ENCODE measurements at places on chromosomes 11 and 22.
A peak's percentile ranks its signal among the peaks of the same experiment; 100 is the strongest.

DNA sequence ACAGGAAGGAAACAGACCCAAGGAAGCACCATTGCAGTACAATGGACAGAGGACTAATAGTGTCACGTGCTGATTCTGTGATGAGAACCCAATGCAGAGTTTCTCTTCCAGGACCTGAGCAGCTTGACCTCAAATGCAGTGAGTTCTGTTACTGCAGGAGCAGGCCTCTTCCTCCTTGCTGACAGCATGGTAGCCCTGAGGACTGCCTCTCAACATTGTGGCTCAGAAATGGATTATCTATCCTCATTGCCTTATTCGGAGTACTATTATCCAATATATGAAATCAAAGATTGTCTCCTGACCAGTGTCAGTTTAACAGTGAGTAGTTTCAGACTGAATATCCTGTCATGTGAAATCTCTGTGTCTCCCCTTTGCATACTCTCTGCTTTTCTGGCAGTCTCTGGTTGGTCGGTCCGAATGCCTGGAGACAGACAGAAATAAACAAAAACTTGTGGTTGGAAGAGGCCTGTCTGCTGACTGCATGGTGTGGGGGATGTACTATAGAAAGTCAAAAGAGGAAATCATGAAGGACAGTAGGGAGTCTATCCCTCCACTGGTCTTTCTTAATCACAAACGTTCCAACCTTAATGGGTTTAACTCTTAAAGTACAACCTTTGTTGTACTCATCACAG lies 6.9 kb upstream of the MS4A14 start:
- DNase-seq: no peak

DNA sequence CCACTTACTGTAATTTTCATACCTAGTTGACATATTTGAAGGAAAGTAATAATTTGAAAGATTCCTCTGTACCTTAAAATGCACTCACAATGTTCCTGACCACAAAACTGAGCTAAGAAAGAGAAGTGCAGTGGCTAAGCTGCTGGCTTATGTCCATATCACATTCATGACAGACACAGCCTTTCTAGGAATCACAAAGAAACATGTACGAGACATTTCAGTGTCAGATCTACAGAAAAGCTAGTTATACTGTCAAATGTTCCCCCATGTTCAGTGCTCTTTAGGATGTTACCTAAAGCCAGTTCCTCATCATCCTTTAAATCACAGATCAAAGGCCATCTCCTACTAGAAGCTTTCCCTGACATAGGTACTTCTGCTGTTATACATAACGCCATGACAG lies 142.2 kb upstream of the C11orf58 start:
- no peak for DNase-seq

DNA sequence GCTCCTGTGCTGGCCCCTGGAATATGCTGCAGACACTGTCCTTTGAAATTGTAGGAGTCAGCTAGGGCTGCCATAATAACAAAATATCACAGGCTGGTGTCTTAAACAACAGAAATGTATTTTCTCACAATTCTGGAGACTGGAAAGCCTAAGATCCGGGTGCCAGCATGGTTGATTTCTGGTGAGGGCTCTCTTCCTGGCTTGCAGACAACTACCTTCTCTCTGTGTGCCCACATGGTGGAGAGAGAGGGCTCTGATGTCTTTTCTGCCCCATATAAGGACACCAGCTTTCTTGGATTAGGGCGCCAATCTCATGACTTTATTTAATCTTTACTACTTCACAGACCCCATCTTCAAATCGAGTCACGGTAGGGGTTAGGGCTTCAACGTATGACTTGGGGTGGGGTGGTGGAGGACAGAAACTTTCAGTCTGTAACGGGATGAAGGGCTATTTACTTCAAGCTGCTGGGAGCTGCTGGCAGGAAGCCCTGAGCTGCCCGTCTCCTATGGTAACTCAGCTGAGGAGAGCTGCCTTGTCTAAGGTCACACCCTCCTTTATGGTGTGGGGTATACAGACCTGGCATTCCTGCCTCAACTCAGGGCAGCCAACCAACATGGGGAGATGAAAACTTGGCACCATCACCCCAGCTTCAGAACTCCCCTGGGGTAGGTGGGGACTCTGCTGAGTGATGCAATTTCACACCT lies 142.9 kb upstream of the ZBED5 start:
- DNase-seq: no peak

- no peak for DNase-seq
Observed at GRCh38 chr22:38760477-38761201, 4.8 kb upstream of the SUN2 start.

DNA sequence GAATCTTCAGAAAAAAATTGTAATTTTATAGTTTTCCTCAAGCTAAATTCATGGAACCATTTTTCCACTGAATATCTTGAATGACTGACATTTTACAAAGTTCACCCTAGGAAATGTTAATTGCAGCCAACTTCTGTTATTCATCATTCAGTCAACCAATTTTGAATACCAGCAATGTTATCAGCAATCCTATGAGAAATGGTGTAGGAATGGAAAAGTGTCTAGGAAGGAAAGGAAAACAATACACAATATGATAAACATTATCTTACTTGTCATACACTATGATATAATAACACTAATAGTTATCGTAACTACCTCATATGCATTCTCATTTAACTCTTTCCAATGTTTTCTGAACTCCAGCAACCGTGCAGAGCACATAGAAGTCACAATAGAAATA lies 790.5 kb upstream of the LRRC4C start:
- DNase-seq: no peak

GRCh38 chr11:36006556-36006955 lies 62.7 kb downstream of the LDLRAD3 start:
- DNase-seq: no peak

DNA sequence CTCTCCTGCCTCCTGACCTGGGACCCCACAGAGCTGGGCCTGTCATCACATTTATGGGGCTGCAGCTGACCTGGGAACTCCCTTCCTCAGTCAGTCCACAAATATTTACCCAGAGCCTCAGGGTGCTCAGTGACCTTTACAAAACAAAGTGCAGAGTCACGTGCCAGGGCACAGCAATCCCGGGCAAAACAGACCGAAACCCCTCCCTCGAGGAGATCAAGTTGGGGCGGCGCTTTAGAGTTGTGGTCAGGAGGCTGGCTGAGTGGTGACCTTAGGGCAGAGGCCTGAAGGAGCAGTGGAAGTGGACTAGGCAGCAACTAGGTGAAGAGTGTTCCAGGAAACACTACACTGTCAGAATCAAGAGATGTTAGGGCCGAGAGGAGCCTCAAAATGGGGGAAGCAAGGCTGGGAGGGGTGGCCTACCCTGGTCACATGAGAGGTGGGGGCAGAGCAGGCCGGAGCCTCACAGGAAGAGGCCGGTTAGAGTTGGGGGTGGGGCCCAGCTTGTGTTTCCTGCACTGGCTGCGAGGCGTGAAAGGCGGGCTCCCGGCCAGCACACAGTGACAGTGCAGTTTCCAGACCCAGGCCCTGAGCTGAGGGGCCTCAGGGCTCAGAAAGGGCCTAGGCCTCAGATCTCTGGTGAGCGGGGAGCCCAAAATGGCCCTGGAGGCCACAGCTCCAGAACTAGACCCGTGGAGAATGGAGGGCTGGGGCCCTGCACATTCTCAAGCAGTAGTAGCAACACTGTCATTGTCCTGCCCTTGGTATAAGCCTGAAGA lies 3.7 kb upstream of the NEAT1 start:
- DNase-seq: peak; percentile 92

- no peak for DNase-seq
Observed at GRCh38 chr11:96704847-96705246, 315.0 kb downstream of the JRKL start.

- no peak for DNase-seq
Observed at GRCh38 chr11:70027451-70027850, 50.7 kb upstream of the ANO1 start.

All from HFF-Myc (cell line).